Stimulated activated CD8-positive, alpha-beta memory T cell treated with anti-CD3 and anti-CD28 coated beads, Interleukin-7, amount 100 ng/mL, for 1 hour (primary cell): ENCODE measurements at places on chromosomes 12 and 14.

DNA sequence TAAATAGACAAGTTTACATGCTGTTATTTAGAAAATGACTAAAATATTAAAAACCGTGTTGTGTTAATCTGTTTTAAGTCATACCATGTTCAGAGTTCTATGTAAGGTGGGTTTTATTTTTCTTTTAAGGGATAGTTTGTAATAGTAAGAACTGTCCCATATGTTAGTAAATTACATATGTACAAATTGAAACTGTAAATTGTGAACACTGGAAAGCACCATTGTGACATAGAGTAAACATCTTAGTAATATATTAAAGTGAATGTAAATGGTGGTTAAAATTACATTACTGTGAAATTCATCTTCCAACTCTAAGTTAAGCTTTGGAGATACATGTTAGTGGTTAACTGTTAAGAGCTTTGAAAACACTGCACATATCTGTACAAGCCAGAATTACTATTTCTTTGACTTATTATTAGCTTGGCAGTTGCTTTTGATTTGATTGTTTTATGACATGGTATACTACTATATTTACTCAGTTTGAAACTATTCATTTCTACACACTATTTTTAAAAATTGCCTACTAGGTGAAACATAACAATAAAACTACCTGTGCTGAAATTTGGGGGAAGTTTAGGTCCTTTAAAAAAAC lies 27.4 kb upstream of the DIP2B start:
- no peak for DNase-seq

- DNase-seq, result peak; percentile 58
Measured at GRCh38 chr14:104708606-104709268, 15.3 kb upstream of the ADSS1 start.

DNA sequence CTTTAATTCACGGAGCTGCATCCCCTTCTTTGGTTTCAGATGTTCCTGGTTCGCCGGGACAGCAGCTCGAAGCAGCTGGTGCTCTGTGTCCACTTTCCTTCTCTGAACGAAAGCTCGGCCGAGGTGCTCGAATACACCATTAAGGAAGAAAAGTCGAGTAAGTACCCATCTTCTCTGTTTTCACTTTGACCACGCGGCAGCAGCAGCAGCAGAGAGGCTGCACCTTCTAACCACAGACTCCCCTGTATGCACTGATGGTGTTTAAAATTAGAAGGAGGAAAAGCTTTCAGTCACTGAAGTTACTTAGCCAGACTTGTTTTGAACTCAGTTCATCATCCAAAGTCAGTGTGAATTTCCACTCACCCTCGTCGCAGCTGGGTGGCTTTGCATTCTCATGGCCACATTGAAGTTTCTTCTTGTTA lies 63.8 kb downstream of the RIN3 start:
- no peak for DNase-seq

- DNase-seq, result no peak
Measured at GRCh38 chr14:87852107-87852506, 140.9 kb downstream of the GALC start.

DNA sequence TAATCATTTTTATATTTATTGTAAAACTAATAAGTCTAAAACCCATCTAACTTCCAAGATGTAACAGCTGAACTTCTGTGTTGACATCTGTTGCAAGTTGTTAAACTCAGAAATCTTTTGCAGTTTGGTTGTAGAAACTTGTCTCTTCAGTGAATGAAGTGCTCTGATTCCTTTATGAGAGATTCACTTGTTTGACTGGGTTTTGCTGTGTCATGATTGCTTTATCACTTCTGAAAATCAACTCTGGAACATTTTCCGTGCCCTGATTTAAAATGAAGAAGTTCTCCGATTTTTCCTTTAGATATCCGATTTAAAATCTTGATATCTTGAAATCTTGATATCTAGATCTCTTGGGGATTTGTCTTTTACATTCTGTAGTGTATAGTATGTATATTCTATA lies 65.1 kb downstream of the DIP2B start:
- no peak for DNase-seq

DNA sequence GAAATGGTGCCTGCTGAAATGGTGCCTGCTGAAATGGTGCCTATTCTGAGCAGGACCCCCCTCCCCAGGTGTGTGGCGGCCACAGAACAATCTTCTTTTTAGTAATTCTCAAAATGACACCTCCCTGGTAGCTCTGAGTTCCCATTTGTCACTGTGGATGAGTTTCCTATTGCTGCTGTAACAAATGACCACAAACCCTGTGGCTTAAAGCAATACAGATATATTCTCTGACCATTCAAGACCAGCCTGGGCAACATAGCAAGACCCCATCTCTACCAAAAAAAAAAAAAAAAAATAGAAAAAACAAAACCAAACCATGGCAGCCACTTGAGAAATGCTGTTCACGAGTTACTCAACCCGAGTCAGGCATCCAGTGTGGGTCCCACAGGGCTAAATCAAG lies 7.9 kb downstream of the ACADS start:
- DNase-seq, result no peak

GRCh38 chr14:93686268-93686667 lies 102.0 kb downstream of the PRIMA1 start:
- no peak for DNase-seq

- DNase-seq, result no peak
Measured at GRCh38 chr12:29208060-29208459, 59.0 kb downstream of the FAR2 start.

GRCh38 chr14:26870722-26871617 lies 273.1 kb upstream of the NOVA1 start:
- no peak for DNase-seq

DNA sequence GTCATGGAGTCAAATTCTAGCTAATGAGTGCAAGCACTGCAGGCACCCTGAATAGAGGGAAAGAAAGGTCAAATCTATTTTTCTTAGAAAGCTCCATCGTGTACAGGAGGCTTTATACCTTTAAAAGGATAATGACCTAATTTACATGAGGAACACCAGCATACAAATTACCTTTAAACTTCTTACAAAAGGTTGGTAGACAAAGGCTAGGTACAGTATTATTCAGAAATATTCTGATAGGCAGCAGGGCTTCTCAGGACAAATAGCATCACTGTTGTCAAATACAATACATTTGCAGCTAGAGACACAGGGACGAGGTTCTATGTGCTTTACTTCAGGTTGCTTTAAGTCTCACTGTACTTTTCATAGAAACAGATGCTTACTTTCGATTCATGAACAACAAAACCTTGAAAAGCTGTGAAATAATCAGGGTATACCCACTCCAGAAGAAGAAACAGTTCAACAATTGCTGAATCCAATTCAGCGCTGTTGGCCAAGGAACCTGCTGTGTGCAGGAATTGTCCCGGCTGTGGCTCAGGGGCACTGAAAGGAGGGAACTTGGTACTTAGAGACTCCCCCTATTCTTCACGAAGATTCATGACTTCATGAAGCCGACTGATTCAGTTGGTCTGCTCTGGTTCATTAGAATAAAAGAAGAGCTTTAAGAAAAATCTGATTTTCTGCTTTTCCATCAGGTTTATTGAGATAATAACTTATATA lies 252.9 kb downstream of the PRKD1 start:
- DNase-seq, result no peak

GRCh38 chr12:117091758-117092510 lies 7.3 kb downstream of the TESC start:
- DNase-seq, result no peak

DNA sequence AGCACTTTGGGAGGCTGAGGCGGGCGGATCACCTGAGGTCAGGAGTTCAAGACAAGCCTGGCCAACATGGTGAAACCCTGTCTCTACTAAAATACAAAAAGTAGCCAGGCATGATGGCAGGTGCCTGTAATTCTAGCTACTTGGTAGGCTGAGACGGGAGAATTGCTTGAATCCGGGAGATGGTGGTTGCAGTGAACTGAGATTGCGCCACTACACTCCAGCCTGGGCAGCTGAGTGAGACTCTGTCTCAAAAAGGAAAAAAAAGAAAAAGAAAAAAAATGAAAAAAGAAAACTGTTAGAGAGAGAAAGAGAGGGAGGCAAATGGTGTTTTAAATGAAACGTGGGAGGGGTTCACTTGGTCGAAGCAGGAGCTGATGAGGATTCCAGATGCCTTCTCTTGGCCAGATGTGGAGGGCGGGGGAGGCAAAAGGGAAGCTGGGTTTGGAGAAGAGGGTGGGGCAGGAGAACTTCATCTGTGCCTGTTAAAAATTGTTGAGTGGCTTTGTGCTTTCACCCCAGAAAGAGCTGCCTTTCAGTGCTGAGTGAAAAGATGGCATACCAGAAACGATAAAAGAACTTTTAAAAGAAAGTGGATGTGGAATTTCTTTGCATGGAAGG lies 1.1 kb downstream of the EMP1 start:
- DNase-seq, result no peak

GRCh38 chr14:97177016-97177415 lies 379.8 kb downstream of the VRK1 start:
- DNase-seq, result no peak

DNA sequence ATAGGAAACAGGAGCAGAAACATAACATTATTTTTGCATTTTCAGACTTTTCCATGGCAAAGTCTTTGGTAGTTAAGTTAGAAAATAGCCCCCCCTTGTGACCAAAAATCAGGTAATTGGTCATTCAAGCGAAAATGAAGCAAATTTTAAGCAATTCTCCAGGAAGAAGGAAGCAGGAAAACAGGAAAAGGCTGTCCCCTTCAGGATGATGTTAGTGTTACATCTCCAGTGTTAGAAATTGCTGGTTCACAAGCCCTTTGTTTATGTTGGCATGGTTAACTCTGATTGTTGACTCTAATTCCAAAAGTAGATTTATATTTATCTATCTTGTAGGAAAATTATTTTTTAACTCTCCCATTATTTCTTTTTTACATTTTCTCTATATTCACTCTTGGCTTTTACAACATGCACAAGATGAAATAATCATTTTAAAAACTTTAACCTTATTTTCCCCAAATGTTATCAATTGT lies 18.8 kb upstream of the GAS2L3 start:
- DNase-seq, result no peak

- DNase-seq, result no peak
Measured at GRCh38 chr14:104864267-104865080, 594 bp upstream of the CEP170B start.

DNA sequence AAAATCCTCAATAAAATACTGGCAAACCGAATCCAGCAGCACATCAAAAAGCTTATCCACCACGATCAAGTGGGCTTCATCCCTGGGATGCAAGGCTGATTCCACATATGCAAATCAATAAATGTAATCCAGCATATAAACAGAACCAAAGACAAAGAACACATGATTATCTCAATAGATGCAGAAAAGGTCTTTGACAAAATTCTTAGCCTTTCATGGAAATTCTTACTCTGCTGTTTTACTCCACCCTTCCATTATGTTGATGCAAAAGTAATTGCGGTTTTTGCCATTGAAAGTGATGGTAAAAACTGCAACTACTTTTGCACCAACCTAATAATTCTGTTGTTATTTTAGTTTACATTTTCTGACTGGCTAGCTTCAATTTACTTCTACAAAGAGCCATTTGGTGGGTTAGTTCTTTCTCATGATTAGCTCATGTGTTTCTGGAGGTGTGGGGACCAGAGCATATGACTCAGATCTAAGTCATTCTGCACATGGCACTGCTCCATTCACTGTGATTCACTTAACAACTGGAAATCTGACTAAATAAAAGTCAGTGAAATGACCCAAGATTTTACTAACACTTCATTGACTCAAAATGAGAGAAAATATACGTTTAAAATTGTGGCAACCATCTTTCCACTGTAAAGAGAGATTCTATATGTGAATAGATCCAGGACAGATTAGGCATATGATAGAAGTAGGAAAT lies 99.9 kb downstream of the TMTC3 start:
- DNase-seq, result no peak

GRCh38 chr12:52655720-52656124 lies 3.7 kb upstream of the KRT2 start:
- no peak for DNase-seq

GRCh38 chr14:95248432-95248831 lies 71.3 kb downstream of the CLMN start:
- no peak for DNase-seq

GRCh38 chr14:77791225-77791600 lies 8.7 kb upstream of the ADCK1 start:
- no peak for DNase-seq
